NCI-H1105 treated with DMSO at 0.1 percent for 48 hours (cell line): ENCODE measurements at places on chromosomes 7 and 10.

- DNase-seq = peak; percentile 73
These were observed 57.6 kb upstream of the EZH2 start for GRCh38 chr7:148941598-148942275.

DNA sequence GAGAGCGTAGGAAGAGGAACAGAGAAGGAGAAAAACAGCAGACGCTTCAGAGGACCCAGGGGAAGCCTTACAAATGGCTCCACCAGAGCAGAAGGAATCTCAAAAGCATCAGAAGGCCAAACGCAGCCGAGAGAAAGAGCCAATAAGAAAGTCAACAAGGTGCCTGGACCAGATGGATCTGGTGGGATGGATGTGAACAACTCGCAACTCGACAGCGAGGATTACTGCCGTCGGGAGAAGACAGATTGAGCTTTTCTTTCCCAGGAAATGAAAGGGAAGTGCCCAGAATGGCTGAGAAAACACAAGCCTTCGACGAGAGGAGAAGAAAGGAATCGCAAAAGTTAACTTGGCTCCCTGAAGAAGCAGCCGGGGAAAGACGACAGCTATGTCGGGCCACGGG is 132.8 kb upstream of the MGMT start:
- DNase-seq = no peak

DNA sequence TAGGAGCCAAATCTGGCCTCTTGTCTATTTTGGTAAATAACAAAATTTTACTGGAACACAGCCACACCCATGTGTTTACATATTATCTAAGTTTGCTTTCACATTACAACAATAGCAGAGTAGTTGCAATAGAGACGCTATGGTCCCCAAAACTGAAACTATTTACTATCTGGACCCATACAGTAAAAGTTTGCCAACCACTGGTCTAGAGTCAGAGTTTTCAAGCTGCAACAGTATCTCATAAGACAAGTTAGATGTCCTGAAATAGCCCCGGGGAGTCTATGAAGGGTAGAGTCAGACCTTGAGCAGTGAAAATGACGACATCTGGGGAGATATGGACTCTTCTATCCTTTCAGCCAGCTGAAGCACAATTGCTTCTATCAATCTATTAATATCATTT is 74.2 kb downstream of the CTNNA3 start:
- no peak for DNase-seq

GRCh38 chr7:4272141-4272540 is 410.0 kb upstream of the FOXK1 start:
- no peak for DNase-seq

GRCh38 chr10:47241946-47242867 is 57.8 kb upstream of the GDF10 start:
- DNase-seq = no peak

GRCh38 chr10:8059191-8059936 is 4.9 kb downstream of the GATA3 start:
- no peak for DNase-seq

- no peak for DNase-seq
These were observed 485.7 kb downstream of the PTPRN2 start for GRCh38 chr7:158101821-158102450.

DNA sequence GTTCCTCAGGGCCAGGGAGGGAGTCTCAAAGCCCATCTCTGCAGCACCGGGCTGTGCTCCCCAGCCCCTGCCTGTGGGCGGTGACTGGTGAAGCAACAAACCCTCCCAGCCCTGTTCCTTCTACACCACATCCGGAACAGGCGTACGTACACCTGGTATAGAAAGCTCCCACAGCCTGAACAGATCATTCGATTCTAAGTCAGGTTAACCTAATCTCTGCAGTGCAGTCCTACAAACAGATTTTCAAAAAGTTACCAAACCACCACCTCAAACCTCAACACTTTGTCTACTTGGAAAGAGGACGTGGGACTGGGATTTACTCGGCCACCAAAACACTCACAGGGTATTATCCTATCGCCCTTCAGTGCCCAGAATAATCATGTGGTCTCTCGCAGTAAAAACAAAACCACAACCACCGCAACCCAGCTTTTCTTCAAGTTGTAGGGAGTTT is 238.4 kb downstream of the DIP2C start:
- DNase-seq = no peak

DNA sequence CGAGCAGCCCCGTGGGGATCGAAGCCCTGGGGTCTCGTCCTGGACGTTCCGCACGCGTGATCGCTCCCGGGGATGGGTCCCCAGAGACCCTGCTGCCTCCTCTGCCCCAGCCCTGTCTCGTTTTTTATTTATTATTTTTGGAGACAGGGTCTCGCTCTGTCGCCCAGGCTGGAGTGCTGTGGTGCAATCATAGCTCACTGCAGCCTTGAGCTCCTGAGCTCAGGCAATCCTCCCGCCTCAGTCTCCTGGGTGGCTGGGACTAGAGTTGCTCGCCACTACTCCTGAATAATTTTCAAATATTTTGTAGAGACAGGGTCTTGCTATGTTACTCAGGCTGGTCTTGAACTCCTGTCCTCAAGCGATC is 319 bp upstream of the STX1A start:
- no peak for DNase-seq

- no peak for DNase-seq
These were observed 137.7 kb downstream of the RTKN2 start for GRCh38 chr10:62130948-62131347.

DNA sequence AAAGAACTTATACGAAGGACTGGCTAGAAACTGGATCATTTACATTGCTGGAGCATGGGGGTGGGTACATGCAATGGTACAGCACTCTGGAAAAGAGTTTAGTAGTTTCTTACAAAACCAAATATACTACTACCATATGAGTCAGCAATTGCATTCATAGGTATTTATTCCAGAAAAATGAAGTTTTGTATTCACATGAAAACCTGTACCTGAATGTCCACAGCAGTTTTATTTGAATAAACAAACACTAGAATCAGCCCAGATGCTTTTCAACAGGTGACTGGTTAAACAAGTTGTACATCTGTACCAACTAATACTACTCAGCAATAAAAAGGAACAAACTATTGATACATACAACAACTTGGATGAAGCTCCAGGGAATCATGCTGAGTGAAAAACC is 3.4 kb downstream of the SCIN start:
- DNase-seq = no peak

DNA sequence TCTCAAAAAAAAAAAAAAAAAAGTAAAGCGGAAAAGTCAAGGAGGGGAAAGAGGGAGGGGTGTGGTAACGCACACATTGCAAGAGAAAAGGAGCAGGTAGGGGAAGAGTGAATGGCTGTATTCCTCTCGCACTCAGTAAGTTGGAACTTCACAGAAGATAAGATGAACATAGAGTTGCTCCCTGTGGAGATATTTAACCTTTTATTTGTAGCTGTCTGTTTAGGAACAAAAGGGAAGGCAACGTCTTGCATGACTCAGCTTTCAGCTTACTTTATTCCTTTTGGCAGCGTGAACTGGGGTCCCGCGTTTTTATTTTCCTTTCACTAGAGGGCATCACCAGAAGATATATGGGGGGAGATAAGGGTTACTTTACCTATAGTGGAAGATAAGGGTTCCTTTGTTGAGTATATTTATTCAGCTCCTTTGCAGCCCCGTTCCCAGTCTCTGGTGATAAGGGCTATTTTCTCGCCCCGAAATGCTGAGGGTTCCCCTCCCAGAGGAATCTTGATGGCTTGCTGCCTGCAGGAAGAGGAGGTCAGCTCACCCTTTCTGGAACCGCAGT is 78.5 kb downstream of the APBB1IP start:
- DNase-seq = no peak

DNA sequence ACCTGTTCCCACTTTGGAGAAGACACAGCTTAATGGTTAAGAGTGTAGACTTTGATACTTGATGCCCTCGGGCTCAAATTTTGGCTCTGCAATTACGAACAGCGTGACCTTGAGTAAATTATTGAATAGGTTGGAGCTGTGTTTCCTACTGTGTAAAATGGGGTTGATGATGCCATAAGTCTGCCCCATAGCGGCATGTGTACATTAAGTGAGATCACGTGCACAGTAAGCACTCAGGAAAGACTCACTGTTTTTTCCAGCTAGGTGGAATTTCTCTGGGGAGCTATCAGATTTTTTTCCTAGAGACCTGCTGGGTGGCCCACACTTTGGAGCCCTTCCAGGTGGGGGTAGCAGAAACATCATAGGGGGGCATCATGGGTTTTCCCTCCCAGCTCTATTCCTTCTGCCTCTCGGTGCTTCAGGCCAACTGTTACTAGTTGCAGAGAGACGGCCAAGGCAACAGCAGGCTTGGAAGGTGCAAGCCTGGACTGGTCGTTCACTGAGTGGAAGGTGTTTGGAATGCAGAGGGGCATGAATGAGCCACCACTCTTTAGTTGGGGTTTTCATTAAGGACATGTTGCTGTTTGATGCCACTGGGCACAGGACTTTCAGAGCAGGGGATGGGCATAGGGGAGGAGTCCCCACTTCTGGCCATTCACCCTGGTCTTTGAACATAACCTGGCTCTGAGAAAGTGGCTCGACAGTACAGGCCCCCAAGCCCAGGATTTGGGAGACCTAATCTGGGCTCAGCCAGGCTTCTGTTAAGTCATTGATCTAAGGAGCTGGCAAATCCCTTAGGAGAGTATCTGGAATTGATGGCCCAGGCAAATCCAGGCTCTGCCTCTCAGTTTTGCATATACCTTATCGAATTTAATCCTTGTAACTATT is 64.0 kb downstream of the SYPL1 start:
- peak; percentile 47 for DNase-seq

- DNase-seq = no peak
These were observed 89.4 kb upstream of the MYL10 start for GRCh38 chr7:101718363-101719122.

- no peak for DNase-seq
These were observed 560.1 kb downstream of the PARD3 start for GRCh38 chr10:34255035-34255434.

GRCh38 chr7:47405286-47405904 is 176.5 kb downstream of the TNS3 start:
- no peak for DNase-seq

GRCh38 chr7:151650161-151650560 is 130.5 kb upstream of the RHEB start:
- no peak for DNase-seq

DNA sequence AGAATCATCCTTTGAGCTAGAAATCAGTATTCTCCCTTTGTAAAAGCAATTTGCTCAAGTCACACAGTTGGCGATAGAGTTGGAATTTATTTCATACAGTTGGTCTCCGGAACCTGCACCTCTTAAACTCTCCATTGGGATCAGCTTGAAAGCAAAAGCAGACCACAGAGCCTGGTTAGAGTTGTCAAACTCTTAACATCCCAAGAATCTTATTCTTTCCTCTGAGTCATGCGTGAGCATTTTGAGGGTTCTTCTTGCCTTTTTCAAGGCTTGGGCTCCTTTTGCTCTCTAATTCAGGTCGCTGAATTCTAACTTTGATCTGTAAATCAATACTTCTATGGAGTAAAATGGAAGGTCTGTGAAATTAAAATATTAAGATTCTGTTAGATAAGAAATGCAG is 19.6 kb upstream of the SCIN start:
- DNase-seq = no peak

DNA sequence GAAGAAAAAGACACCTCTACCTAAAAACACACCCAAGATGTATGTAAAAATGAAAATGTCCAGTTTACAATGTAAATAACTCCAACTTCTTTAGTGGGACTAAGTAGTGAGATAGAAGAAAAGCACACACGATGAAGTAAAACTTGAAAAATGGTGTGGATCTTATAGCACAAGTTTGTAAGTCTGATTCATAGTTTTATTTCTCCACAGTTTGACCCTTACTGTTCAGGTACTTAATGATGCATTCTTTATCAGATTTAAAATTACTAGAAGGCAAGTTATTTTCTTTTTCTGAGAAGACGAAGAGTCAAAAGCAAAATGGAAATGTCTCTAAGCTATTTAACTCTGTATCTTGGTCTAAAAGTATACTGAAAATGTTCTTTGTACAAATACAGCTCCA is 6.1 kb downstream of the NAMPT start:
- DNase-seq = no peak

GRCh38 chr7:13839063-13839462 is 150.4 kb downstream of the ETV1 start:
- peak; percentile 94 for DNase-seq

- DNase-seq = no peak
These were observed 34.4 kb downstream of the FHIP2A start for GRCh38 chr10:114855776-114856543.

GRCh38 chr10:86020134-86020533 is 346.5 kb downstream of the GRID1 start:
- no peak for DNase-seq

DNA sequence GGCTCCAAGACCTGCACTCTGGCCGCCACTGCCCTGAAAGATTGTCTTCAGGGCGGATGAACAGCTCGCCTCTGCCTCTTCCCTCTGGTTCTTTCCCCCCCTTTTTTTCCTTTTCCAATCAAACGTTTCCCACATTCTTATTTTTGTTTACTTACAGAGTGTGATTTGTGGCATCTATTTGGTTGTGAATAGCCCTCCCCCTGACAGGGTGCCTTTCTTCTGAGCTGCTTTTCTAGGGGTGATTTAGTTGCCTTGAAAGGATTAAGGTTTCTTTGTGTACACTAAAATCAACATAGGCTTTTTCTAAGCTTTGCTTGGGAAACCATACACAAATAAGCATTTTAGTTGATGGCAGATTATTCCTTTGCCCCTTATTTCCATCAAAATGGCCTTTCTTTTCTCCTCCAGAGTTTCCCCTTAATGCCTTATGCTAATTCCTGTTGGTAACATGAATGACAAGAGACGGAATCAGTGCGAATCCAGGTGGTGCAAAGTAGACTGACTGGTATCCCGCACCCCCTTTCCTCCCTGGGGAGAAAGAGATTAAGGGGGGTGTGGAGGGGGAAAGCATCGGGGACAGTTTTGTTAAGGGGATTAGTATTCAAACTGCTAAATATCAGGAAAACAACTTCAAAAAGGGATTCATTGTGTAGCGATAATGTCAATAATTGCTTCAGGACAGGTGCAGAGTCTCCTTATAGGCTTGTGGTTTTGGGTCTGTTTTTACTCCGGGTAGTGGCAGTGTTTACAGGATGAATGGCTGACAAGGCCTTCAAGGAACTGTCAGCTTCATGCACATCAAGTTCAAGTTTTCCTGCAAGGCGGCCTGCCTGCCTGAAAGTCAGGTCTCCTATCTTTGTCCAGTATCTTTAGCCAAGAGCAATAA is 431.6 kb upstream of the GALNT17 start:
- peak; percentile 90 for DNase-seq

GRCh38 chr7:40773656-40774055 is 638.9 kb downstream of the SUGCT start:
- DNase-seq = no peak

DNA sequence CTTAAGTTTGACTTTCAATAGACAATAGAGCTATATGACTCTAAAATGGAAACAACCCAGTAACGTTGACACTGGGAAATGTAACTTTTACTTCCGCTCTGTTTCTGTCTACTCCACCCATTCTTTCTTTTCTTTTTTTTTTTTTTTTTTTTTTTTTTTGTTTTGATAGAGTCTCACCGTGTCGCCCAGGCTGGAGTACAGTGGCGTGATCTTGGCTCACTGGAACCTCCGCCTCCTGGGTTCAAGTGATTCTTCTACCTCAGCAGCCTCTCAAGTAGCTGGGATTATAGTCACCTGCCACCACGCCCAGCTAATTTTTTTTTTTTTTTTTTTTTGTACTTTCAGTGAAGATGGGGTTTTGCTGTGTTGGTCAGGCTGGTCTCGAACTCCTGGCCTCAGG is 13.9 kb downstream of the PRSS2 start:
- DNase-seq = no peak
